ENCODE measurements at places on chromosomes 2 and 18.

- no peak for DNase-seq
Measured at GRCh38 chr2:46361920-46362666, 64.9 kb downstream of the EPAS1 start.

DNA sequence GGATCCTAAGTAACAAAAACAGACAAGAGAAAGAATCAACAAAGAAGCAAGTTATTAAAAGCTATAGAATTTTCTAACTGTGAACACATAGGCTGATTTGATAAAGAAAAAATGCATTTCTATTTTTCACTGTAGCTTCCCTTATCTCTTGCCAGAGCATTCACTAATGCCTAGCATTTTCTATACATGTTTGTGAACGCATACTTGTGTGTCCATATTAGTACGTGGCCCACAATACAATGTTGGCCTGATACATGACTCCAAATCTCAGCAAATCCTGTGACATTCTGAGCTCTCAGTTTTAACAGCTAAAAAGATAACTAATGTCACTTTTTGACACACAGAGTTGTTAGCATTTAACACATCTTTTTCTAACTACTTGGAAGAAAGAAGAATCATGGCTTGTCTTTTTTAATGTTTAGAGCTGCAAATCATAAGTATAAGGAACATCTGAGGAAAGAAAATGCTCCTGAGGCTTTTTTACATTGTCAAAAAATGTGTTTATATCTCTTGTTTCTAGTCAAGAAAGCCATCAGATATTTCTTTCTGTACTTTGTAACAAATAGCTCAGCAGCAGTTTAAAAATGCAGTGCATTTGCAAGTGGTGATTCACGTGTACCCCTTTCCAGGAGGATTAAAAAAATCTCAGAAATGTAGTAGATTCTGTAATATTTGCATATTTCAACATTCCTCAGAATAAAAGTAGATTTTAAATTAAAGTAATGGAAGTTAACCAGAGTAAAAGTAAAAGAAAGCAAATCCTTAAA lies 1646.8 kb upstream of the TMEFF2 start:
- no peak for DNase-seq

- peak; percentile 6 for DNase-seq
Measured at GRCh38 chr18:25349131-25349925, 2.6 kb downstream of the ZNF521 start.

DNA sequence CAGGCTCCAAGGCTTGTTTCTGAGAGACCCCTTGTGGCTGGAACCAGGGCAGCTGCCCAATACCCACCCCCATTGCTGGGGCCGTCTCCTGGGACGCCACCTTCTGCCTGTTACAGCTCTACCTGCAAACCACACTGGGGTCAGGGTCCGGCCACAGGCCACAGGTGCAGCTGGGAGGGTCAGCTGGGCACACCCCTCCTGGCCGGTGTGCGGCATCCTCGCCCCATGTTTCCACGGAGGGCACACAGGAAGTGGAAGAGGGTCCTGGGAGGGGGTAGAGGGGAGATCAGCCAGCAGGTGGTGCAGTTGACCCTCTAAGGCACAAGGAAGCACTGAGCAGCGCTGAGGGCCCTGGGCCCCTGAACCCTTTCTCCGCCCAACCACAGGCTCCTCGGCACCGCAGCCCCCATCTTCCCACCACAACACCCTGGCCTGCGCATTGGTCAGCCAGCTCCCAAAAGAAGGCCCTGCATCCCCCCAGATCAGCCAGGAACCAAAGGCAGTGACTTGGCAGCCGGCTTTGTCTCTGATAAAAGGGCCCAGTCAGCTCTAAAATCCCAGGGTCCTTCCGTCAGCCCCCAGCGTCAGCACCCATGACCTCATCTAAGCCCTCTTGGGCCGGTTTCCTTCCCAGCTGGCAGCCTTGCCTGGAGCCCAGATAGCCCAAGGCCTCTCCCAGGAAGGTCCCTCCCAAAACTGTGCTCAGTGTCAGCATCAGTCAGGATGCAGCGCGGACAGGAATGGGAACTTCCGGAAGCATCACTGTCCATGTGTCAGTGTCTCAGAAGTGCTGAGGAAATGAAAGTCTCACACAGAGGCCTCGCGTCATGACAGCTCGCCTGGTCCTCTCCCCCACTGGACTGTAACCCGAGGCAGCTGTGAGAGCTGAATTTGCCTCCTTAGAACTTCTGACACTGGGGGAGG lies 1.7 kb downstream of the ERFE start:
- no peak for DNase-seq

- DNase-seq: no peak
Measured at GRCh38 chr2:143732076-143732475, 602.9 kb downstream of the ARHGAP15 start.

DNA sequence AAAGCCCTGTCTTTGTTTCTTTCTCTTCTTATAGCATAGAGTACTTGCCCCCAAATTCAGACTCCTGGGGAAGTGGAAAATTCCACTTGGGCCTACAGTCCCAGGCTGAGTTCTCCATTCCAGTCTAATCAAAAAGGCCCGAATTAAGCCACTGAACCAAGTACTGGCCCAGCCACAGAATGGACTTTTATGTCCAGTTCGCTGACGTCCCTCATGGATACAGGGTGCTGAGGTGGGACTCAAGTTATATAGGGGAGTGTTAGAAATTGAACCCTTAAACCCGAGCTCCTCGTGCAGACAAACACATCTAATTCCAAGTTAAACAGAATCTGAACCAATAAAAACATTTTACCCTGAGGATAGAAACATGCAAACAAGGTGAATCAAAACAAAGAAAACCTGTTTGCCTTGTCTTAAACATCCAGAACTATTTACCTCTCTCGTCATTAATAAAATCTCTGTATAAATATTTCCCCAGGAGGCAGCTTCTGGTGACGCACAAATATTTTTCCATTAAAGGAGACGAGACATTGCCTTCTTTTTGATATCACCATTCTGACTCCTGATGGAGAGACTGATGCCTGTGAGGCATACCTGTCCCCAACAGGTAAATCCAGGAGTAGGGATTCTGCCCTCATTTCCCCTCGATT lies 136.8 kb upstream of the ARL4C start:
- DNase-seq: no peak

- peak; percentile 89 for DNase-seq
Measured at GRCh38 chr18:29181151-29181901, 1004.4 kb upstream of the CDH2 start.

DNA sequence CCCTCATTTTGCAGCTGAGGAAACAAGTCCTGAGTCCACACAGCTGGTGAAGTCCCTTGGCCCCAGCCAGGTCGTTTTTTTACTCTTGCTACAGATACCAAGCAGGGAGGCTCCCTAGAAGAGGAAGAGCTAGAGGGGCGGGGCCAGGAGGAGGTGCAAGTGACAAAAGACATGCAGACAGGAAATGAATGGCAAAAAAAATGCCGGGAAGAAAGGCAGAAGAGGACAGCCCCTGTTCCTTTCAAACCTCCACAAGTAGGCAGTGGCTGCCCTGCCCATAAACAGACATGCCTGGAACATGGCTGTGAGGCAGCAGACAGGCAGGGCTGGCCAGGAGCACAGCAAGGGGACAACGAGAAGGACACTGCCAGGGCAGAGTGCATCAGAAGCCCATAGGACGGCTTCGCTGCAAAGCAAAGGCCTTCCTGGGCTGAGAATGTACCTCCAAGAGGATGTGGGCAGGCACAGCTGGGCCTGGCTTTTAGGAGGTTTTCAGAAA lies 108.7 kb downstream of the ZBTB7C start:
- DNase-seq: no peak

GRCh38 chr2:36445185-36445866 lies 89.7 kb downstream of the CRIM1 start:
- no peak for DNase-seq
